NCI-H1048 (cell line): ENCODE measurements at places on chromosomes 5 and 9.

DNA sequence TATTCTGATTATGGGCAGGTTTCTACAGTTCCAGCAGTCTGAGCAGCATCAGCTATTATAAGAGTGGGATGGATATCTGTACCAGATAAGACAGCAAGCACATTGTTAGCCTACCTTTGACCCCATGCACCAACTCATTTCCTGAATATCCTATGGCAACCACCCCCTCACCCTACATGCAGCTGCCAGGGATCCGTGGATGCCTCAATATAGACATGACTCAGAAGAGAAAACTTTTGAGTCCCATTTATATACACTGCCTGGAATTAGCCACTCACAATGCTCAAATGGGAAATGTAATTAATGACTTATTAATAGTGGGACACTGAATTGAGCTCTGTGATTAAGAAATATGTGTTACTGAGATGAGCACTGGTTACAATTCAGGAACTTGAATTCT lies 124.4 kb downstream of the SSBP2 start:
- no peak for DNase-seq

- DNase-seq = no peak
Measured at GRCh38 chr9:114180696-114181606, 25.6 kb downstream of the COL27A1 start.

DNA sequence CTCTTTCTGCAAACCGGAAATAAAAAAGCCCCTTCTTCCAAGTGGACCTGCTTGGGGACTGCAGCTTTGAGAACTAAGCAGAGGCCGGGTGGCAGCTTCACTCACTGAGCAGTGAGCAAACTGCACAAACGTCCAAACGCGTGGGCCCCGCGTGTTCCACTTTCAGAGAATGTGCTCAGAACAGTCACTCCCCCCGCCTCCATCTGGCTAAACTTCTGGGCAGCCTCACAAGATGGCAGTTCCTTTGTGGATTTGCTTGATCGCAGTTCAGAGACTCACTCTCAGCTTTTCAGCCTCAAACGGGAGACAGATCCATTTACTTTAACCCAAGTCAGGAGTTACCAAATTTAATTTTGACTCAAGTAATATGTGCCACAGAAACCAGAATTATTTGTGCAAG lies 216.6 kb downstream of the TLE1 start:
- no peak for DNase-seq

DNA sequence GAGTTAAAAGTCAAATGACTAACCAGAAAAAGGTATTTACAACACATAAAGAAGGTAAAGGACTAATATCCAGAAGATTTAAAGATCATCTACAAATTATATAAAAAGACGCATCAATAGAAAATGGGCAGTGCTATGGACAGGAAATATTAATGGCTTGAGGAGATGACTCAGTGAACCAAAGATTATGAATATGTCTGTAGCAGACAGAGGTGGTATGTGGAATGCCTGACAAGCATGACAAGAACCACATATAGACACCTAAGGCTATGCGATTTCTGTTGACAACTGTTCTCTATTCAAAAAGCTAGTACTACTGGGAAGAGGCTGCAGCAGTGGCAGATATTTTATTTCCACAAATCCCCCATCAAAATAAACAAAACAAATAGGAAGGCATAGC lies 177.0 kb upstream of the SH3GL2 start:
- DNase-seq = no peak

DNA sequence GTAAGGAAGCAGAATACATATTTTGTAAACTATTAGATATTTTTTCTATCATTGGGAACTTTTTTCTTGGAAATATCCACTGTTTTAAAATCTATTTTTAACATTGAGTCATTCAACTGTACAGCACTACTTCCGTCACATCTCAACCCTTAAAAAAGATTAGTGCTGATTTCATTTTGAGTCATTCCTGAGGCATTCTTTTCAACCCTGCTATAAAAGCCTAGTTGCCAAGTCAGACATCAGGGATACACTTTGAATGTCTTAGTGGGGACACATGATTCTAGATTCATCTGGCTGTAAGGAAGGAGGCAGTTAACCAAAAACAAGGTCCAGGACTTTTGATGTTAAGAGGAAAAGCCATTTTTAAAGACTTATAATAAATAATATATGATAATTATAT lies 160.9 kb downstream of the GIN1 start:
- DNase-seq = no peak

DNA sequence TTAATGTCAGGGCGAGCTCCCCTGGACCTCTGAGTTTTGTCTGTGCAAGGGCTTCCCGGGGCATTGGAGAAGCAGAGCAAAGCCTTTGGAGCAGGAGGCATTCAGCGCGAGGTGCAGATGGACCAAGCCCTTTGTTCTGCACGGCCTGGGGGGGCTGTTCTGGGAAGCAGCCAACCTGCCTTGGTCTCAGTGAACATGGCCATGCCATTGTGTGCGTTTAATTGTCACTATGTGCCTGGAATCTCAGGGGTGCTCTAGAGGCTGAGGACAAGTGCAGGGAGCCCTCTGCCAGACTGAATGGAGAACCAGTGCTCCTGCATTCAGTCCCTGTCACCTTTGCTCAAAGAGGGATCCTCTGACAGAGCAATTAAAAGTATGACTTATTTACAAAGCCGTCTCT lies 329.4 kb downstream of the IRX1 start:
- no peak for DNase-seq

- DNase-seq = no peak
Measured at GRCh38 chr5:56575821-56576220, 239.5 kb upstream of the MAP3K1 start.

DNA sequence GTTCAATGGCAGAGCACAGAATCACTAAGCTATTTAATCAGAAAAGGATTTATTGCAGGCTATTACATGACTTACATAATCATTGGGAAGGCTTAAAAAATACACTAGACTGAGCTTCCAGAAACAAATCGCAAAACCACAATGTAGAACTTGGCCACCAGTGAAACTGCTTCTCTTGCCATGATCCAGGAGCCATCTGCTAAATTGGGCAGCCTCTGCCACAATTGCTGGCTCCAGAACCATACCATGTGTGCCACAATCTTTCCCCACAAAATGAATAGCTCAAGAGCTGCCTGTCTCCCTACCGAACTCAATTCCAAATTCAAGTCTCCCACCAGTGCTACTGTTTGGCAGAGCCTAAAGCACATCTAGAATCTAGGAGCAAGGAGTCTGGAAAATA lies 9.8 kb upstream of the ERAP1 start:
- DNase-seq = no peak

- DNase-seq = no peak
Measured at GRCh38 chr5:173234129-173234790, 746 bp downstream of the NKX2-5 start.

DNA sequence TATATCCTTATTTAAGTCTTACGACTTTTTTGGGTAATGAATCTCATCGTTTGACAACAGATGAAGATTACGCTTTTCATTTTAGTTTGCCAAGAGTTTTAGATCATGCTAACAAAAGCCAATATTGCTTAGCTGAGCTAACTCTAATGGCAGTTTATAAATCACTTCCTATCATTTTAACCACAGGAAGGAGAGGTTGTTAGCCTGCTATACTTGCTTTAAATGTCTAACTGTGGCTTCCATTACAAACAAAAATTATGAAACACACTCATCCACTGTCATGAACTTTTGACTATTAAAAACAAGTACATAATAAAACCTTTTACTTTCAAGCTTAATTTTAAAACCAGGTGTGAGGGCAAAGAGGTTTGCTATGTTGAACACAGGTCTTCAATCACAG lies 53.7 kb upstream of the ANKH start:
- no peak for DNase-seq

- peak; percentile 38 for DNase-seq
Measured at GRCh38 chr5:135462304-135462703, 10.2 kb upstream of the TIFAB start.

DNA sequence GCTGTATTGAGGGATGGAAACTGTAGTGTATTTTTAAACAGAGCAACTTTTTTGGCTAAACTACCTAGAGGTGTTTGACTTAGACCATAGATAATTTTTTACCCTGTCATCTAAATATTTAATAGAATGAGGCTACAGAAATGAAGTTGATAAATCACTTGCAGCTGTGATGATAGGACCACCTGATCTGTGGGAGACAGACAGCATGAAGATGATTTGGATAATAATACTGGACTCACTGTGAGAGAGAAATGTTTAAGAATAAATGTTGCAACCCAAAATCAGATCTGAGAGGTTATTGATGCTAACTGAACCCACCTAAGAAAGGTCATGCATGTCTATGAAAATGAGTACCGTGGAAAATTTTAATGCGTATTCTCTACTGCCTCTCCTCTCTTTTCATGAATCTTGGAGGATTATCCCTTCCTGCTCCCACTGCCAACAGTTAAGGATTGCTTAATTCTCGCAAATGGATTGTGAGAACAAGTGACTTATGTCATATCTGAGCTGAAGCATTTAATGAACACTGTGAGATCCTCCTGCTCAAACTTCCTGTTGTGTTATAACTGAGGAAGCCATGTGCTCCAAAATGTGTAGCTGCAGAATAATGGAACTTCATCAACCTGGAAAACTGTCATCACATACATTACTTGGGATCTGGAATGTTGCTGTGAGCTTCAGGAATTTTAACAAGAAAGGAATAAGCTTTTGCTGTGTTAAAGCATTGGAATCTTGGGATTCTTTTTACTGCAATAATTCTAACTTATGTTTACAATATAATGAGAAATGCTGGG lies 617.9 kb upstream of the CDH18 start:
- no peak for DNase-seq

DNA sequence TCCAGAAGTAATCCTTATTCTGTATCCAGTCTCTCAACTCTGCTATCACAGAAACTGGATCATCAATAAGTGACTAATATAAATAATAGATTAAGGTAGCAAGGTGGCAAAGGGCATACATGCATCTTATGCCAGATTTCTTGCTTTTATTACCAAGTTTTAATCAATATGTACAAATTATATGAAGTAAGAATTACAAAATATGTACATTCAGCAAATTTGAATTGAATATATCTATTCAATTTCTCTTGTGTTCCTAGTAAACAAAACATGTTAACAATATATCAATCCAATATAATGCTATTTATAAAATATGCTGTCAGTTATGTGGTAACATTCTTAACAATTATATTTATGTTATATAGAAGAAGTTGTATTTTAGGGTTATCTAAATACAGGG lies 488.7 kb upstream of the COX7C start:
- DNase-seq = no peak

- DNase-seq = no peak
Measured at GRCh38 chr5:132180134-132180745, 47.4 kb downstream of the P4HA2 start.

GRCh38 chr9:105355781-105356180 lies 92.1 kb upstream of the FSD1L start:
- no peak for DNase-seq

- DNase-seq = no peak
Measured at GRCh38 chr5:153779836-153780235, 258.9 kb downstream of the FAM114A2 start.

GRCh38 chr5:139301808-139302499 lies 8.4 kb downstream of the MATR3 start:
- no peak for DNase-seq

DNA sequence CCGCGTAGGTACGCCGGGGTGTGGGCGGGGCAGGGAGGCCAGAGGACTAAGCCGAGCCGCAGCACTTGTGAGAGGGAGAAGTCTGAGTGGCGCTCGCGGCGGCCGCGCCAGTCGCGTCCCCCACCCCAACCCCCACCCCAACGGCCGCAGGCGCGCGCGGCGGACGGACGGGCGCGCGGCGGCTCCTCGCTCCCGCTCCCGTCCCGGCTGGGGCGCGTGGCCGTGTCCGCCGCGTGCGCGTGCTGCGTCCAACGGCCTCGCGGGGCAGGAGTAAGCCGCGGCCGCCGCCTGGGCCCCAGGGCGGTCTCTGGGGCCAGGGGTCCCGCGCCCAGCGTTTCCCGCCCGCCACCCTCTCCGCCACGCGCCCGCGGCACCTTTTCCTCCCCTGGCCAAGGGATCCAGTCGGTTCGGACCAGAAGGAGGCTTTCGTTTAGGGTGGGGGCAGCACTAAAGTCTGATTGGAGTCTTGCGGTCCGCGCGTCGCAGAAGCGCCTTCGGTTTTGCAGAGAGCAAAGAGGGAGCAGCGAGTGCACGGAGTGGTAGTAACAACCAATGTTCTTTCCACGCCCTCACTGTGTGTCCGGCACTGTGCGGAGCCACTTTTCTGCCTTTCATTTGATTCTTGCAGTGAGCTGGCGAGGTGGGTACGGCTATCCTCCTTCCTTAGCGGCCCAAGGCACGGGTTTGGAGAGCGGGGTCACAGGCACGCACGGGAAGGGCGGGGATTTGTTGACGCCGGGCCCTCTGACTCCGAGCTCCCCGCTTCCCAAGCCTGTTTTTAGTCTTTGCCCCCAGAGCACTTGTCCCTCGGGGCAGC lies 483 bp downstream of the G3BP1 start:
- DNase-seq = no peak

DNA sequence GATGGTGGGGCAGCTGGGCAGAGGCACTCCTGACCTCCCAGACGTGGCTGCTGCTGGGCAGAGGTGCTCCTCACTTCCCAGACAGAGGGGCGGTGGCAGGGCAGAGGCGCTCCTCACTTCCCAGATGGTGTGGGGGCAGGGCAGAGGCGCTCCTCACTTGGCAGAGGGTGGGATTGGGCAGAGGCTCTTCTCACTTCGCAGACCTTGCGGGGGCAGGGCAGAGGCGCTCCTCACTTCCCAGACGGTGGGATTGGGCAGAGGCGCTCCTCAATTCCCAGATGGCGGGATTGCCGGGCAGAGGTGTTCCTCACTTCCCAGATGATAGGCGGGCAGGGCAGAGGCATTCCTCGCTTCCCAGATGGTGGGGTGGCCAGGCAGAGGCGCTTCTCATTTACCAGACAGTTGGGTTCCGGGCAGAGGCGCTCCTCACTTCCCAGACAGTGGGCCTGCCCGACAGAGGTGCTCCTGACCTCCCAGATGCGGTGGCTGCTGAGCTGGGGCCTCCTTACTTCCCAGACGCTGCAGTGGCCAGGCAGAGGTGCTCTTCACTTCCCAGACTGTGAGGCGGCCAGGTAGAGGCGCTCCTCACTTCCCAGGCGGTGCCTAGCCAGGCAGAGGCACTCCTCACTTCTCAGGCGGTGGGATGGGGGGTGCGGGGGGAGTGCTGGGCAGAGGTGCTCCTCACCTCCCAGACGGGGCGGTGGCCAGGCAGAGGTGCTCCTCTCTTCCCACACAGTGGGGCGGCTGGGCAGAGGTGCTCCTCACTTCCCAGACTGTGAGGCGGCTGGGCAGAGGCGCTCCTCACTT lies 25.3 kb upstream of the SPATA31E1 start:
- DNase-seq = no peak

DNA sequence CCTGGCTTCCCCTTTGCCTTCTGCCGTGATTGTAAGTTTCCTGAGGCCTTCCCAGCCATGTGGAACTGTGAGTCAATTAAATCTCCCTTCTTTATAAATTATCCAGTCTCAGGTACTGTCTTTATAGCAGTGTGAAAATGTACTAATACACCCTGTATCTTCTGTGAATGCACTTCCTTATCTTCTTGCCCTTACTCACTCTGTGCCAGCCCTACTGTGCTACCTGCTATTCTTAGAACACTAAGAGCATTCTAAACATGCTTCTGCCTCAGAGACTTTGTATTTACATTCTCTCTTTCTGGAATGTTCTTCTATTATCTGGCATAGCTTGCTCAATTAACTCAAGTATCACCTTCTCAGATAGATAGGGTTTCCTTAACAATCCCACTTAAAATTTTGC lies 164.4 kb upstream of the EDIL3 start:
- no peak for DNase-seq
